ENCODE measurements at places on chromosomes 3 and 15.

- H3K4me1 ChIP-seq, result no peaks in the 10 kb centered on the region
- H3K27me3 ChIP-seq, result no peaks in the 10 kb centered on the region
- H3K4me3 ChIP-seq, result no peak overlapping the region
- DNase-seq, result no peak
These were observed 81.8 kb upstream of the SNRPA1 start for GRCh38 chr15:101376615-101377395.

DNA sequence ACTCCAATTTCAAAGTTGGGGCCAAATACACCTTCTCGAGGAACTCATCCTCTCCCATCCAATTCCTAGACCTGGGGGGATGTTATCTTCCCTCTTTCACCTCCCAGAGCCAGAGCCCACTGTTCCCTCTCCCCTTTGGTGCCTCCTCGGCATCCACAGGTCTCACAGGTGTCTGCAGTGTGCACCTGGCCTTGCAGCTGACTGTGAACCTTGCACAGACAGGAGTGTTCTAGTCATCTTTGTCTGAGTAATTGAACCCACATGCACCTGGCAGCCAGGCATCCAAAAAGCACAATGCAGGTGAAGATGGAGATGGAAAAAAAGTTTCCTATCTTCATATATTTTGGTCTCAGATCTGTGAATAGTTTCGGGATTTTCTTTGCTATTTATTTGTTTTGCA is 30.8 kb downstream of the PCOLCE2 start:
- no peaks in the 10 kb centered on the region for H3K36me3 ChIP-seq
- no peak overlapping the region for H3K27ac ChIP-seq
- DNase-seq, result peak; percentile 19
- no peaks in the 10 kb centered on the region for H3K27me3 ChIP-seq
- H3K4me3 ChIP-seq, result no peak overlapping the region

- H3K36me3 ChIP-seq, result peaks cover 8% of the 10 kb centered on the region
- H3K27me3 ChIP-seq, result no peaks in the 10 kb centered on the region
- no peak overlapping the region for H3K4me3 ChIP-seq
These were observed 1.6 kb downstream of the NMD3 start for GRCh38 chr3:161222662-161223061.

DNA sequence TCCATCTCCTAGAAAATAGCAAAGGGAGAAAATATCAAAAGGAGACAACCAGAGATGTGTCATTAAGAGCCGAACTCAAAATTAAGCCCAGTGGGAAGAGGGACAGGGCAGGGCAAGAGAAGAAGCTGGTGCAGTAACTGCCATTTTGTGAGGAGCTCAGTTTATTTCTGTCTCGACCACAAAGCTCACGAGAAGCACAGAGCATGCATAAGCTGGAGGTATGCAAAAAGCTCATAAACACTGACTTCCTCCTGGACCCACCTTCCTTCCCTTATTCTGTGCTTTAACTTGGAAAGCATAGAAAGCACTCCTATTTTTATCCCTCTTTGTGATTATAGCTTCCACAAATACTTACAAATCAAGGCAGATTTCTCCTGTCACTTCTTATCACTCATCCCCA is 81.3 kb downstream of the DGKG start:
- no peak for DNase-seq
- H3K27me3 ChIP-seq, result no peaks in the 10 kb centered on the region
- no peak overlapping the region for H3K27ac ChIP-seq
- H3K4me3 ChIP-seq, result no peak overlapping the region
- no peaks in the 10 kb centered on the region for H3K4me1 ChIP-seq

DNA sequence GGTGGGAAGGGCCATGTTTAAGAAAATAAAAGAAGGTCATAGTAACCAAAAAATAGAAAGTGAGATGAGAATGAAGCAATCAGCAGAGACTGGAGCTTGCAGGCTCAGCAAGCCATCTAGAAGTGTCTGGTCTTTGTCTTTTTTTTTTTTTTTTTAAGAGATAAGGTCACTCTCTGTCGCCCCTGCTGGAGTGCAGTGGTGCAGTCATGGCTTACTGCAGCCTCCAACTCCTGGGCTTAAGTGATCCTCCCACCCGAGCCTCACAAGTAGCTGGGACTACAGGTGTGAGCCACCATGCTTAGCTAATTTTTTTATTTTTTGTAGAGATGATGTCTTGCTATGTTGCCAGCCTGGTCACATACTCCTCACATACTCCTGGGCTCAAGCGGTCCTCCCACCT is 36.2 kb downstream of the GXYLT2 start:
- H3K4me1 ChIP-seq, result no peaks in the 10 kb centered on the region
- no peak overlapping the region for H3K4me3 ChIP-seq
- H3K27ac ChIP-seq, result no peak overlapping the region
- H3K27me3 ChIP-seq, result no peaks in the 10 kb centered on the region
- DNase-seq, result peak; percentile 37

- no peaks in the 10 kb centered on the region for H3K27me3 ChIP-seq
- no peaks in the 10 kb centered on the region for H3K36me3 ChIP-seq
- H3K27ac ChIP-seq, result no peak overlapping the region
- no peak overlapping the region for H3K4me3 ChIP-seq
- no peak for DNase-seq
- no peaks in the 10 kb centered on the region for H3K4me1 ChIP-seq
These were observed 548.2 kb downstream of the FHIT start for GRCh38 chr3:60703008-60703407.

- H3K4me3 ChIP-seq, result no peak overlapping the region
- H3K27ac ChIP-seq, result no peak overlapping the region
- no peaks in the 10 kb centered on the region for H3K4me1 ChIP-seq
- DNase-seq, result no peak
These were observed 52.0 kb upstream of the LRIG1 start for GRCh38 chr3:66552846-66553245.

GRCh38 chr3:76011121-76011520 is 225.8 kb upstream of the ZNF717 start:
- no peak for DNase-seq
- no peaks in the 10 kb centered on the region for H3K36me3 ChIP-seq
- no peaks in the 10 kb centered on the region for H3K27me3 ChIP-seq
- no peak overlapping the region for H3K27ac ChIP-seq

- no peaks in the 10 kb centered on the region for H3K36me3 ChIP-seq
- H3K4me1 ChIP-seq, result no peaks in the 10 kb centered on the region
These were observed 29.3 kb upstream of the C15orf39 start for GRCh38 chr15:75172284-75172820.

- no peak overlapping the region for H3K27ac ChIP-seq
- H3K4me1 ChIP-seq, result no peaks in the 10 kb centered on the region
- DNase-seq, result no peak
- no peak overlapping the region for H3K4me3 ChIP-seq
- no peaks in the 10 kb centered on the region for H3K27me3 ChIP-seq
These were observed 399.9 kb downstream of the PDCD6IP start for GRCh38 chr3:34198309-34198708.

GRCh38 chr15:43903864-43904290 is 77.1 kb downstream of the WDR76 start:
- peak; percentile 85 for DNase-seq
- H3K4me1 ChIP-seq, result peaks cover 5% of the 10 kb centered on the region
- H3K36me3 ChIP-seq, result no peaks in the 10 kb centered on the region
- H3K27me3 ChIP-seq, result no peaks in the 10 kb centered on the region
- H3K27ac ChIP-seq, result no peak overlapping the region
- H3K4me3 ChIP-seq, result no peak overlapping the region

GRCh38 chr3:130748981-130749380 is 2.4 kb upstream of the PIK3R4 start:
- no peak overlapping the region for H3K4me3 ChIP-seq
- H3K4me1 ChIP-seq, result no peaks in the 10 kb centered on the region
- H3K27ac ChIP-seq, result no peak overlapping the region

- no peak overlapping the region for H3K27ac ChIP-seq
- DNase-seq, result no peak
- no peaks in the 10 kb centered on the region for H3K27me3 ChIP-seq
- no peaks in the 10 kb centered on the region for H3K4me1 ChIP-seq
- no peak overlapping the region for H3K4me3 ChIP-seq
- H3K36me3 ChIP-seq, result no peaks in the 10 kb centered on the region
These were observed 234.5 kb upstream of the ZBTB20 start for GRCh38 chr3:115381573-115381912.

DNA sequence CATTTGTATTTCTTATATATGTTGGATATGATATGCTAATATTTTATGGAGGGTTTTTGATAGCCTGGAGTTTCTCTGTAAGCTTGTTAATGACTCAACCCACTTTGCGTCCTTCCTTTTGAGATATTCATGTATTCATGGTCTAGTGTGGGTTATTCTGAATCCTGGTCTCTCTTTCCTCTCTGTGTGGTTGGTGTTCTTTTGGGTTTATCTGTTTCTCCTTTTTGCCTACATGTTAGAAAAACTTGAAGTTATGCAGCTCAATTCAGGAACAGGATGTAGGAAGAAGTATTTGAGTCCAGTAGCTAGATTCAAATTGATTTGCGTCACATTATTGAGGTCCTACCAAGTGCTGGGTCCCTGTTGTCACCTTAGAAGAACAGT is 28.1 kb downstream of the CMTM7 start:
- peak overlapping the region; percentile 86 for H3K27ac ChIP-seq
- no peaks in the 10 kb centered on the region for H3K27me3 ChIP-seq
- H3K4me3 ChIP-seq, result no peak overlapping the region

- no peaks in the 10 kb centered on the region for H3K4me1 ChIP-seq
- no peak overlapping the region for H3K27ac ChIP-seq
- DNase-seq, result no peak
- no peaks in the 10 kb centered on the region for H3K27me3 ChIP-seq
- no peaks in the 10 kb centered on the region for H3K36me3 ChIP-seq
These were observed 28.8 kb downstream of the APBA2 start for GRCh38 chr15:28914483-28915023.

GRCh38 chr3:134033315-134033996 is 3.7 kb upstream of the SLCO2A1 start:
- H3K27ac ChIP-seq, result no peak overlapping the region
- no peak for DNase-seq
- no peak overlapping the region for H3K4me3 ChIP-seq
- no peaks in the 10 kb centered on the region for H3K27me3 ChIP-seq
- peaks cover 25% of the 10 kb centered on the region for H3K4me1 ChIP-seq
- H3K36me3 ChIP-seq, result no peaks in the 10 kb centered on the region

DNA sequence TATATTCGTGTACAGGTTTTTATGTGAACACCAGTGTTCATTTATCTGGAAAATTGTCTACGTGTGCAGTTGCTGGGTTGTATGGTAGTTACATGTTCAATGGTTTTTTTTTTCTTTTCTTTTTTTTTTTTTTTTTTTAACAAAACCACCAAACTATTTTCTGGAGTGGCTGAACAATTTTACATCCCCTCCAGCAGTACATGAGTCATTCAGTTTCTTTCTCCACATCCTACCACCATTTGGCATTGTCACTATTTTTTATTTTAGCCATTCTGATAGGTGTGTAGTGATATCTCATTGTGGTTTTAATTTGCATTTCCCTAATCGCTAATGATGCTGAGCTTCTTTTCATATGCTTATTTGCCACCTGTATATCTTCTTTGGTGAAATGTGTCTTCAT is 256.3 kb upstream of the EOMES start:
- H3K4me1 ChIP-seq, result no peaks in the 10 kb centered on the region
- no peaks in the 10 kb centered on the region for H3K27me3 ChIP-seq
- H3K27ac ChIP-seq, result no peak overlapping the region
- DNase-seq, result no peak

DNA sequence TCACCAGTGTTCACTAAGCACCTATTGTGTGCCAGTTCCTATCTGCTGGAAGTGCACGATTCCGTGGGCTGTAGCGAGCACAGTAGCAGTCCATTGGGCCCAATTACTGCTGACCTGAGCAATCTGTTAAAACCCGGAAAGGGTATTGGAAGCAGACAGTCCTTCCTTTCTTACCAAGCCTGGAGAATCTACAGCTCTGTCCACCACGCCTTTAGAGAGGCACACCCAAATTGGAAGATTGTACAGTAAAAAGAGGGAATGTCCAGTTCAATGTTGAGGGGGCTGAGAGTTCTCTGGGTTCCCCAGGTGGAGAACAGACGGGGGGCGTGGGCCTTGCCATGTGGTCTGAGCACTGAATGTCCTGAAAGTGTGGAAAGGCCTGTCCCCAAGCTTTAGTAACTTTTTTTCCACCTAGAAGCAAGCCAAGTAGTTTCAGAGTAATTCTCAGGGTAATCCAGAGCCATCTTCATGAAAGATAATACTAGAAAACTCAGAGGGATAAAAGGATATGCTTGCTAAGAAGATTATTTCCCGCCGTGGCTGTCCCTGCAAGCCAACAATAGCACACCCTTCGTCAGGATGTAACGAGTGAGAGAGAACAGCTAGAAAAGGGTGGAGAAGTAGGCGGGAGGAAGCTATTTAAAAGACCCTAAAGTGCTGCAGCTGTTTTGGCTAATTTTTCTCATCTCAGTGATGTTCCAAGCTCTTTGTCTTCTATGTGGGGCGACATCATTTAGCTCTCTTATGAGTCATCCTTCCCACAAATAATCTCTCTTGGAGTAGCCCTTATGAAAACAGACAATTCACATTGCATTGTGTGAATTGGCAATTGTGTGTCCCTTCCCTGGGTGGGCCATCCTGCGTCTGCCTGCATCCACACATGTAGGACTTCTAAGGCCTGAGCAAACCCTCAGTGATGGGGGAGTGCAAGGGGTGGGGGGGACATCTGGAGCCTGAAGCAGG is 181.0 kb downstream of the ATG7 start:
- DNase-seq, result no peak
- H3K36me3 ChIP-seq, result no peaks in the 10 kb centered on the region
- H3K27me3 ChIP-seq, result no peaks in the 10 kb centered on the region
- no peak overlapping the region for H3K27ac ChIP-seq
- no peaks in the 10 kb centered on the region for H3K4me1 ChIP-seq
- H3K4me3 ChIP-seq, result no peak overlapping the region

- no peaks in the 10 kb centered on the region for H3K27me3 ChIP-seq
- no peak for DNase-seq
- H3K27ac ChIP-seq, result no peak overlapping the region
- H3K4me1 ChIP-seq, result peaks cover 6% of the 10 kb centered on the region
- no peaks in the 10 kb centered on the region for H3K36me3 ChIP-seq
These were observed 133.4 kb upstream of the ROPN1 start for GRCh38 chr3:124125315-124125714.

DNA sequence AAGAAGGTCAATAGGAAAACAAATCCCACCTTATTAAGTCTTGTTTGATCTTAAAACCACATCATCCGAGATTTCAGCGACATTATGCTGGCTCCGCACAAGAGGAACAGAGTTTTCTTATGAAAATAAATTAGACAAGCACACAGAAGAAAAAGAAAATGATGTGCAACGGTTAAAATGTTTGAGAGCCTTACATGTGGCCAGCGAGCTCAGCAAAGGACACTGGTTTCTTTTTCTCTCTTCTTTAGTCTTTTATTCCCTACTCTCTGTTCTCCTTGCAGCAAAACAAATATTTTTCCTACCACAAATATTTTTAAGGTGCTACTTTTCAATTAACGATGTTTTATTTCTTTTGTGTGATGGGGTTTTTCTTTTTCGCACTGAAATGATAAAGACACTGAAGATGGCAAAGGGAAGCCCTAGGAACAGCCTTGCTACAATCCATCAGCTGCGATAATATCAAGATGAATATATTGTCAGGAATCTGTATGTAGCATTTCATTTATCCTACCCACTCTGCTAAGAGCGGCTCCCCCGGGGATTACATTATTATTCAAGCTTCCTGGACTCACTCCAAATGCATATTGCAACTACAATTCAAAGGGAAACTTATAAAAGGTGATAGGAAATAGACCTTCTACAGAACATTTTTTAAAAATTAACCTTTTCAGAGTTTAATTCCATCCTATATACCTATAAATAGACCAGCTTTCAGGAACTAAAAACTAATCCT is 72.9 kb downstream of the ANXA2 start:
- H3K4me3 ChIP-seq, result no peak overlapping the region
- no peak for DNase-seq
- H3K27me3 ChIP-seq, result no peaks in the 10 kb centered on the region
- no peak overlapping the region for H3K27ac ChIP-seq
- no peaks in the 10 kb centered on the region for H3K36me3 ChIP-seq

Measured in trophoblast cell (in vitro differentiated cells and primary cell).